ENCODE measurements at places on chromosomes 12 and 14.

DNA sequence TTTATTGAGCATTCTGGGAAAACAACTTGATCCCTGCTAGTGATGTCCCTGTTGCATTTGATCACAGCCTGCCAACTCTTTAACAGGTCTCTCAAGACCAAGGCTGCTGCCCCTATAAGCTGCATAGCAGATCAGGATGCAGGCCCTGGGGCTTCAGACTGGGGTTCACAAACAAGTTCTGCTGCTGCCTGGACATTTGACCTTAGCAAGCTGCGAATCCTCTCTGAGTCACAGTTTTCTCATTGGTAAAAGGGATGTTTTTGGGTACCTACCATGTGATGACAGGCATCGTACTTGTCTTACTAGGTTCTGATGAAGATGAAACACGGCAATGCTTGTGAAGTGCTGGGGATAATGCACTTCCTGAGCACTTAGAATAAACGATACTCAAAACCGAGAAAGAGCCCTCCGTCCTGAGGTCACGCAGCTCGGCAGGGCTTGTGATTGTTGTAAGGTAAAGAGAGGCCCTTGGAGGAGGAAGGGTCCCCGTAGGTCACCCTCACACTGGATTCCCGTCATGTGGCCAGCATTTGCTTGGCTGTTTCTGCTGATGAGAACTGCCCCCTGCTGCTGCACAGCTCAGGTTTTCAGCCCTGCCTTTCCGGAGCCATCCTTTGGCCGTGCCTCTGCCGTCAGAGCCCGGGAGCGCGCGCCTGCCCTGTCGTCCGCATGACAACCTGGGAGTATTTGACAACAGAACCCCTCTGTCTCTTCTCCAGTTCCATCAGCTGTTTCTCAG lies 39.1 kb downstream of the TSPAN9 start:
- no peak for DNase-seq

DNA sequence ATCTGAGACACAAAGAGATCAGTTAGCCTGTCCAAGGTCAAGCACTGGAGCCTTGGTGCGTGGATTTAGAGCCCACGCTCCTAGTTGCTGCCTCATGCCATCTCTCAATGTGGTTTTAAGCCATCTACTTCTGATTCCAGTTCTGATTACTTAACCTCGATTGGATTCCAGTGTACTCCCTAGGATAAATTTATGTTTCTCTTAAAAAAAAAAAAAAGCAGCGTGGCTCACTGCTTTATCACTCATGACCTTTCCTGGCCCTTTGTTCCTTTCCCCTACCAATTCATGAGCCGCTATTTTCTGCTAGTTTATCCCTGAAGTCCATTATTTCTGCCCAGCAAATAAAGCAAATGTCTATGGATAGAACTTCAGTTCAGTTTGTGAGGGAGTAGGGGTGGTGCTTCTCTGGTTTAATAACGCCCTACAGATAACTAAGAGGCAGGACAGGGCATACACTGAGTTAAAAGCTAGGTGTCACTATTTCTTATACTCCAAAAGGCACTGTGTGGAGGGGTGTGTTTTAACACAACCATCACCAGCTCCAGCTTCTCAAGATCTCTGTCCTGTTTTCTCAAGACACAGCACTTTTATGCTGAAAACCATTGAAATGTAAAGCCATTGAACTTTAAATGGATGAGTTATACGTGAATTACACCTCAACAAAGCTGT lies 9.8 kb upstream of the PARP11 start:
- DNase-seq, result no peak

DNA sequence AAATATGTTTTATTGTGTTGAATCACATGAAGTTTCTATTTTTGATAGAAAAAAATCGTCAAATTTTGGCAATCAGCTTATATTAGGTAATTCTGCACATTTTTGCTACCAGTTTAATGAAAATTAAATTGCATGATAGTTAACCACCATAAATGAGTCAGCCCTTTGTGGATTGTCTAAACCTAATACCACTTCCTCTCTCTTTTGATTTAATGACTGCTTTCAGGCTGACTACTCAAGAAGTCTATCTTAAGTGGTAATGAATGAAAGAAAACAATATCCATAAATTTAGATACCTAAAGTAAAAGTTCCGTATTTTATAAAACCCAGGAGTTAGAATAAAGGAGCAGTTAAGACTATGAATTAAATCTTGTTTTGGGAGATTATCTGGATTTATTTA lies 450.5 kb downstream of the TMEM117 start:
- DNase-seq, result no peak

DNA sequence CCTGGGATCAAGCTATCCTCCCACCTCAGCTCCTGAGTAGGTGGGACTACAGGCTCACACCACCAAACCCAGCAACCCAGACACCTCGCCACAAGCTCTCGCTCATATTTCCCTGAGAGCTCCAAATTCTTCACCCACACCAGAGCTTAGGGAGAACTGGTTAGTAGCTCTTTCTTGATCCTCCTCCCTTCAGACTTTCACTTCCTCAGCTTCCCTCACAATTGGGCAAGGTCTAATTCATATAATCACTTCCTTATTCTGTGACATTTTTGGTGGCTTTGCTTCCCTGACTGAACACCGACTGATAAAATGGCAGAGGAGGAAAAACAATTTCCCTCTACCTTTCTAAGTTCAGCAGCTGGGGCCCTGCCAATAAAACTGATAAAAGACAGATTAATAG lies 88.5 kb downstream of the GXYLT1 start:
- DNase-seq, result peak; percentile 48

- no peak for DNase-seq
Observed at GRCh38 chr12:49294086-49294803, 702 bp upstream of the PRPH start.

- no peak for DNase-seq
Observed at GRCh38 chr14:59371771-59372170, 93.4 kb downstream of the GPR135 start.

DNA sequence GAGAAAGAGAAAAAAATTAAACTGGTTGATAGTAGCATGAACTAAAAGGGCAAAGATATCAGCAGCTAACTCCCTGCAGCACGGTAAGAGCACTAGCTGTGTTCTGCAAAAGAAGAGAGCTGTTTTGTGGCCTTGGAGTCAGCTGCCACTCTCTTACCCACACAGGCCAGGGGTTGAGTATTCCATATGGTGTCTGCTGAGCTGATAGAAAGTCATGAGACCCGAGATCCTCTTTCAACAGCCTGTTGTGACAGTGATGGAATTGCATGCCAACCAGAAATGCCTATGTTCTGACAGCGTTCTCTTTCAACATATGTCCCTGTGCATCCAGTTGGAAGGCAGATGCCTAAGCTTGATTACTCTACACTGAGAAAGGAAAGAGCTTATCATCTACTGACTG lies 39.9 kb downstream of the TMTC1 start:
- DNase-seq, result no peak

GRCh38 chr12:53365245-53365904 lies 14.6 kb upstream of the SP1 start:
- DNase-seq, result no peak

- no peak for DNase-seq
Observed at GRCh38 chr12:67419810-67420209, 150.7 kb downstream of the CAND1 start.

DNA sequence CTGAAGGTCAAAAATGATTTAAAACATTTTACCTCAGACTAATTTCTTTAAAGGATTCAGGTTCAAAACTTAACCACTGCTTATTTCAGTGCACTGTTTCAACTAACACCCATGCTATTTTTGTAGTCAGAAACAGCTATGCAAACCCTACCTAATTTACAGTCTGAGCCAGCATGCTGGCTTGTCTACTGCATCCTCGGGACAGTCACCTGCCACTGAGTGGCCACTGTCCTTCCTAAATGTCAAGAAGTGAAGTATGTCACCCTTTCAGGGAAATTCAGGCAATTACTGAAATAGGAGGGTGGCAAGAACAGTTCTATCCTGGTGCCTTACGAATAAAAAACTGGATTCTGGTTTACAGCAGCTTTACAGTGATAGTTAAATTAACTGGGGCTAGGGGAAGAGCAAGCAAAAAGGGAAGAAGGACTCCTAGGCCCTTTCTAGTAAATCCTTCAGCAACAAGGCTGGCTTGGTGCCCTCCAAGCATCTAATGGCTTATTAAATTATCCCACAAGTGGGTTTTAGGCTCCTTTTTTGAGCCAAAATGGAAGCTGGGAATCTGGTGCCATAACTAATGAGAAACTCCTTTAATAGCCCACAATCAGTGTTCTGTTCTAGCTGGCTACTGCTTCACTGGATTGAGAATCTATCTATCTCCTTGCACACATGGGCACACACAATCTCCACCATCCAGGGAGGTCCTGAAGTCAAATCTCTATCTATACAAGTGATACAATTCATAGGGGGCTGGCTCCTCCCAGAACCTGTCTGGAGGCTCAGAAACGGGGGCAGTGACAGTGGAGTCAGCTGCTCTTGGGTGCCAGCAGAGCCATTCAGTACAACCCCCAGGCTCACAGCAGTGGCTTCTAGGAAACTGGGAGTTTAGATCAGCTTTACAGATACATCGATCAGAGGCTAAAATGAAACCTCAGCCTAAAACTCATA lies 43.4 kb downstream of the SH2B3 start:
- no peak for DNase-seq

DNA sequence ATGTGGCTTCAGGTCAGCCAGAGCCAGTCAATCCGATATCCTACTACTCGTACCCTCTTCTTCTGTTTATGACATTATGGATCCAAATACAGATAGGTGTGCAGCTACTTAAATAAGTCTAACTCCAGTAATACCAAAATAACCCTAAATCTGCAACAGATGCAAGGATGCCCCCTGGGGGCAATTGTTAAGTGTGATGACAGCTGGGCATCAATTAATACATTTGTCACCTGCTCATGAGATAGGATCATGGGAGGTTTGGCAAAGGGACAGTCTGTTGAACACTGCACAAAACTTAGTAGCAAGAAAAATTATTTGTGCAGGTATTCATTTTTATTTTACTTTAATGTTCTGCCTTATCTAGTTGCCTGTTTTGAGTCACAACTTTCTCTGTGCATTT lies 83.2 kb downstream of the SLC38A6 start:
- no peak for DNase-seq
